CD8-positive, alpha-beta memory T cell (primary cell): ENCODE measurements at places on chromosomes 7 and 10. TPM values are rescaled to one million over a fixed set of nuclear protein-coding genes. Genes with fewer than 3 reads are reported as not detected.
A peak's percentile ranks its signal among the peaks of the same experiment; 100 is the strongest.

- H3K27ac ChIP-seq = no peak overlapping the region
- H3K36me3 ChIP-seq = no peaks in the 10 kb centered on the region
- no peaks in the 10 kb centered on the region for H3K27me3 ChIP-seq
- H3K4me1 ChIP-seq = no peaks in the 10 kb centered on the region
Measured at GRCh38 chr10:75072727-75073126, 38.7 kb upstream of the SAMD8 start.

DNA sequence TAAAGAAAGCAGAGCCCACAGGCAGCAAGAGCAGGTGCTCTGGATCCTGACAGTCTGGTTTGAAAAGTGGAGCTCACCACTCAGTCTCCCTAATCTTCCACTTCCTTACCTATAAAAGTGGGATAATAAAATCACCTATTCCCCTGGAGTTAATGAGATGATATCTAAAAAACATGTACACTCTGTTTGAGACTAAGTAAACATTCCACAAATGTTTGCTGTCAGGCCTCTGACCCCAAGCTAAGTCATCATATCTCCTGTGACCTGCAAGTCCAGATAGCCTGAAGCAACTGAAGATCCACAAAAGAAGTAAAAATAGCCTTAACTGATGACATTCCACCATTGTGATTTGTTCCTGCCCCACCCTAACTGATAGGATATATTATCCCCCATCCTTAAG lies 1324.5 kb downstream of the XPNPEP1 start:
- H3K36me3 ChIP-seq = no peaks in the 10 kb centered on the region
- no peaks in the 10 kb centered on the region for H3K4me1 ChIP-seq
- H3K27ac ChIP-seq = no peak overlapping the region
- no peaks in the 10 kb centered on the region for H3K27me3 ChIP-seq
- no peak for DNase-seq

Gene PRTFDC1
- 1.6 TPM for total RNA-seq

Gene PKD2L1
- not detected for total RNA-seq

GRCh38 chr7:11607686-11608085 lies 224.3 kb downstream of the THSD7A start:
- H3K4me3 ChIP-seq = no peak overlapping the region
- H3K27me3 ChIP-seq = no peaks in the 10 kb centered on the region
- H3K27ac ChIP-seq = no peak overlapping the region
- H3K4me1 ChIP-seq = no peaks in the 10 kb centered on the region

DNA sequence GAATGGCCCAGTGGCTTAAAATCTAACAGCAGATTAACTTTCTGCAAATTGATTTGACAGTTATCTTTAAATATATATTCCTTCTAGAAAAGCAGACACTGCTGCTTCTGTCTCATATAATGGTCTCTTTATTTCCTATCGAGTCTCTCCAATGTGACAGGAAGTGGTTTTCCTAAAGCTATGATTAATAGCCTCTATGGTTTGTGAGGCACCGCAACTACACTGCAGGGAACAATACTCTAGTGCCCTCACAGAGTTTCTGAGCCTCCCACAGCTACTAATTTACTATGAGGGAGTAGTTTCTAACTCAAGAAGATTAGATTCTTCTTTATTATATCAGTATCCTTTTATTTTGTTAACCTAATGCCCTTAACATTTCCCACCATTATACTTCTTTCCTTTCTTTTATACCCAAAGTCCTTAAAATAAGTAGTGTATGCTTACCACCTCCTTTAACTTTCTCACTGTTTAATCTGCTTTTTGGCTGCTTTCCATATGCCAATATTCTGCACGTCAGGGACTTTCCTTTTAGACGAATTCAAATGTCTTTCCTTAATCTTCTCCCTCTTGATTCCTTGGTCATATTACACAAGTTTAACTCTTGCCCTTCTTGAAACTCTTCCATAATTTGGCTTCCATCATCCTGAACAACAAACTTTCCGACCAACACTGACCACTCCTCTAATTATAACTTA lies 23.8 kb upstream of the AHR start:
- no peak overlapping the region for H3K27ac ChIP-seq
- DNase-seq = no peak
- H3K4me3 ChIP-seq = no peak overlapping the region
- H3K4me1 ChIP-seq = peaks cover 5% of the 10 kb centered on the region
- H3K36me3 ChIP-seq = no peaks in the 10 kb centered on the region

DNA sequence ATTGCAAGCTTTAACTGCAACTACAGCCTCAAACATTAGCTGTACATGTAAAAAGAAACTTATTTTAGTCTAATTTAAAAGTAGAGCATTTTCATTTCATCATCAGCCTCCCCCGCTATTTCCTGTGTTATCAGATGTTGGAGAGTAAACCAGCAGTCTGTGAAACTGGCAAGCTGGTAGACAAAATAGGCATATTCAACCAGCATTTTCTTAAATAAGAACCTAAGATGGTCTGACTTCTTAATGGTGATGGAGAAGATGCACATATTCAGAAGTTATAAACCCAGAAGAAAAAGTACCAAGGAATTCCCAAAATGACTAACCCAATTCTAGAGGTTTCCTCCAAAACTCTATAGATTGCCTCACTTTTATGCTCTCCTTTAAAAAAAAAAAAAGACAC lies 24.9 kb downstream of the PIK3AP1 start:
- no peak overlapping the region for H3K4me3 ChIP-seq
- no peaks in the 10 kb centered on the region for H3K27me3 ChIP-seq
- no peak overlapping the region for H3K27ac ChIP-seq
- no peaks in the 10 kb centered on the region for H3K36me3 ChIP-seq

Gene IQUB
- not detected for total RNA-seq

- no peaks in the 10 kb centered on the region for H3K4me1 ChIP-seq
- no peak overlapping the region for H3K27ac ChIP-seq
- H3K36me3 ChIP-seq = no peaks in the 10 kb centered on the region
- no peak overlapping the region for H3K4me3 ChIP-seq
- no peaks in the 10 kb centered on the region for H3K27me3 ChIP-seq
Measured at GRCh38 chr10:69885379-69886013, 83.8 kb downstream of the COL13A1 start.

DNA sequence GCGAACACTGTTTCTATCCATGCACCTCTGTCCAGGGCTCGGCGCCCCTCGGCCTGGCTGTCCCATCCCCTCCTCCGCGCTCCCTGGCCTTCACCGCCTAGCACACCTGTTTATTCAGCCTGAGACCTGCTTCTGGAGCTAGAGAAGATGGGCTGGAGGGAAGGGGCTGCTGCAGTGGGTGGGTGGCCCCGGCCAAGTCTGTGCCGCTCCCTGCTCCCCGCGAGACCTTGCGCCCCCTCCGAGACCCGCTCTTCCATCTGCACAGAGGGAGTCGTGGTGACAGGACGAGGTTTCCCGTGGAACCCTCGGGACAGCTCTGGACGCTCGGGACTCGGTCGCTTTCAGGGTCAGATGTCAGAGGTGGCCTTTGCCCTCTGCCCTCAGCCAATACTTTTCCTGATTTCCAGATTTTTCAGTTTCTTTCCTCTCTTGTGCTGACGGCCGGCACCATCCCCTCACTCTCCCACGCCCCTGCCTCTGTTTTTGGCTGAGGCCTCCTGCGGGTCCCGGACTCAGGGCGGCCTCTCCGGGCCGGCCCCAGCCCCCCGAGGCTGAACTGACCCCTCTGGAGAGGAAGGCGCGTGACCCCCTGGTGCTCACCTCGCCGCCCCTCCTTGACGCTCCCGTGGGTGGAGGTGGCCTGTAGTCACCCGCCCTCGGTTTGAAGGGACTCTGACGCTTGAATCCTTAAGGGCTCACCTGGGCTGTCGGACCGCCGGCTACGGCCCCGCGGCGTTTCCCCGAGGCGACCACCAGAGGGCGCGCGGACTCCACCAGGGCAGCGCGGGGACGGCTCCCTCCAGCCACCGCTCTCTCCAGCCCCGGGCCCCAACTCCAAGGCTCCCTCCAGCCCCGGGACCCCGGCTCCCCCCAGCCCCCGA lies 15.6 kb downstream of the SHH start:
- H3K4me3 ChIP-seq = no peak overlapping the region
- no peaks in the 10 kb centered on the region for H3K36me3 ChIP-seq
- no peak overlapping the region for H3K27ac ChIP-seq
- H3K4me1 ChIP-seq = no peaks in the 10 kb centered on the region
- peak; percentile 66 for DNase-seq

GRCh38 chr7:106354822-106355221 lies 70.0 kb upstream of the NAMPT start:
- no peak overlapping the region for H3K4me3 ChIP-seq
- H3K27ac ChIP-seq = no peak overlapping the region
- DNase-seq = no peak
- no peaks in the 10 kb centered on the region for H3K4me1 ChIP-seq
- H3K36me3 ChIP-seq = no peaks in the 10 kb centered on the region

DNA sequence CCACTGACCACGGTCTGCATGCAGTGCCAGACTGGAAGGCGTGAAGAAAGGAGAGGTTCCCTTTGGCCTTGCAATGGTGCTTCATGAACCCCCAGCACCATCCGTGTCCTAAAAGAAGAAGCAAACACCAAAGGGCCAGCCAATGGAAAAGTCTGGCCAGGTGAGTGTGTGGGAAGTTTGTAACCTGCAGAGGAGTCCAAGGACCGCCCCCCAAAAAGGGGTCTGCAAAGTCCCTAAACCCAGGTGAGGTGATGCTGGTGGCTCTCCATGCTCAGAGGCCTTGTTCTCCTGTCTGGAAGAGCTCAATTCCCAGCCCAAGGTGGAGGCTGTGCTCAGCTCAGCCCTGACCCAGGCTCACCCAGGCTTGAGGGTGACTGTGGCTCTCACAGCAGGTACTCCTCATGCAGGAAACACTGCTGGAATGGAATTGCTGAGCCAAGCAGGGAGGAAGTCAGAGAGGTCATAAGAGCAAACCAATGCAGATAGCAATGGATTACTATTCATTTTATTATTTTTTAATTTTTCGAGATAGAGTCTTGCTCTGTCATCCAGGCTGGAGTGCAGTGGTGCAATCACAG lies 52.4 kb upstream of the NANOS1 start:
- H3K36me3 ChIP-seq = no peaks in the 10 kb centered on the region

DNA sequence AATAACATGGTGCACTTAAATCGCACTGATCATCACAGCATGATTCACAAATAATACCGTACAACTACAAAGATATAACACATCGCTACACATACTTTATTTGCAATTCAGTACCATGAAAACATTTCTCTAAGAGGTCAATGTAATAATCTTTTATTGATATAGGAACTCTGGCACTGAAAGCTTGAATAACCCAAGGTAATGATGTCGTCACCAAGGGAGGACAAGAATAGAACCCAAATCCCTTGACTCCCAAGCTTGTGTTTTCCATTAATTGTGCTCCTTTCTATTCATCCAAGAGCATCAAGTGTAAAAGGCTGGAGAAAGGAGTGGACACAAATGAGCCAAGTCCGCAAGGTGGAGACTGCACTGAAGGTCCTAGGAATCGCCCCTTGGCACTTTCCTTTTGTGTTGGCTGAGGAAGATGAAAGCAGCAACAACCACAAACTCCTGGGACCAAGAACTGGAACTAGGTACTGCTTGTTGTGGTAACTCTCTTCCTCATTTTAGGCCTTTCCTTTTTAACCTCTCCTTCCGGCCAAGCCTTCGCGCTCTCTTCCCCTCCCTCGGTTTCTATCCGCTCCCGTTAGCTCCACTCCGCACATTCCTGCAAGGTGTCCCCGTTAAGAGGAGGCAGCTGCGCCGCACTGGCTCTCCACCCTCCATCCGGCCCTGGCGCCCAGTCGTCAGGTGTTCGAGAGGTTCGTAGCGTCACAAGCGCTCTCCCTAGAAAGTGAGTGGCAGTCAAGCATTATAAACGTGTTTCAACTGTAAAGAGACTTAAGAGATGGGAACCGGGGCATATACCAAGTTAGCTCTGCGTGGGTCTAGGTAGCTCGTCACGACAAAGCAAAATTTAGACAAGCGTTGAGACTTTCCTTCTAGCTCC lies 1.0 kb upstream of the CBLL1 start:
- H3K36me3 ChIP-seq = no peaks in the 10 kb centered on the region
- H3K4me1 ChIP-seq = peaks cover 42% of the 10 kb centered on the region
- H3K4me3 ChIP-seq = peak overlapping the region; percentile 97
- peak overlapping the region; percentile 98 for H3K27ac ChIP-seq

GRCh38 chr10:69730251-69731156 lies 71.2 kb upstream of the COL13A1 start:
- H3K27me3 ChIP-seq = no peaks in the 10 kb centered on the region
- H3K4me1 ChIP-seq = no peaks in the 10 kb centered on the region
- no peaks in the 10 kb centered on the region for H3K36me3 ChIP-seq
- H3K27ac ChIP-seq = no peak overlapping the region
- no peak overlapping the region for H3K4me3 ChIP-seq
- peak; percentile 18 for DNase-seq

DNA sequence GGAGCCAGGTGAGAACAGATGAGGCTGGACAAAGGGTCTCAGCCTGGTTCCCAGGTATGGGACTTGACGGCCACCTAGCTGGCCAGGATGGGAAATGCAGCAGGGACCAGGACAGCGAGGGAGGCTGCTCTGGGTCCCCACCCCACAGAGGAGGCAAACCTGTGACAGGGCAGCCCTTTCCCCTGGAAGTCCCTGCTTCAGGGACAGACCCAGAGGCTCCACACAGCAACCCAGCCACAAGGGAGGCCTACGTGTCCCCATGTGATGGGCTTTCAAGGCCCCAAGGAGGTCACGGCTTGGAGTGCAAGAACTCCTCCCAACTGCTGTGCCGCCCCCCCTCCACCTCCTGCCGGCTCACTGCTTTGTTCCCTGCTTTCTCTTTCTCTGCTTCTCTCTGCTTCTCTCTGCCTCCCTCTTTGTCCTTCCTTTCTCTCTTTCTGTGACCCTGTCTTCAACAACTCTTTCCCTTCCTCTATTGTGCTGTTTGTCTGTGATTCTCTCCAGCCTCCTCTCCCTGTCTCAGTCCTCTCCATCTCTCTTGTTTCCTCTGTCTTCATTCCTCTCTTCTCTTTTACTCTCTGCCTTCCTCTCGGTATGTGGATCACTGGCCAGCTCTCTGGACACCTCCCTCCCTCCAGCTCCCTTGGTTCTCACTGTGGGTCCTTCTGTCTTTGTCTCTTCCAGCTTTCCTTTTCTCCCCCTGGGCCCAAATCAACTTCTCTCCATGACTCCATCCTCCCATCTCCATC lies 9.6 kb upstream of the EIF5AL1 start:
- H3K4me1 ChIP-seq = no peaks in the 10 kb centered on the region
- no peak for DNase-seq
- H3K4me3 ChIP-seq = no peak overlapping the region
- H3K36me3 ChIP-seq = no peaks in the 10 kb centered on the region
- no peak overlapping the region for H3K27ac ChIP-seq

GRCh38 chr10:62239994-62240393 lies 28.6 kb downstream of the RTKN2 start:
- H3K36me3 ChIP-seq = no peaks in the 10 kb centered on the region
- no peak for DNase-seq
- H3K4me3 ChIP-seq = no peak overlapping the region

Gene EPO
- total RNA-seq = 0.22 TPM

Gene CH25H
- total RNA-seq = not detected

GRCh38 chr7:100506356-100506923 lies 22.7 kb downstream of the NYAP1 start:
- DNase-seq = no peak
- H3K36me3 ChIP-seq = no peaks in the 10 kb centered on the region
- no peaks in the 10 kb centered on the region for H3K27me3 ChIP-seq
- no peak overlapping the region for H3K27ac ChIP-seq
- no peaks in the 10 kb centered on the region for H3K4me1 ChIP-seq
- no peak overlapping the region for H3K4me3 ChIP-seq

Gene TRIM74
- total RNA-seq = 0.63 TPM
